Esophagus squamous epithelium (tissue), 5 donors: ENCODE measurements at places on chromosomes 1 and 21.

GRCh38 chr1:85137660-85138059 is 63.2 kb downstream of the SYDE2 start:
- DNase-seq = no peak

- DNase-seq = no peak
Observed at GRCh38 chr21:15669247-15669646, 60.5 kb upstream of the USP25 start.

DNA sequence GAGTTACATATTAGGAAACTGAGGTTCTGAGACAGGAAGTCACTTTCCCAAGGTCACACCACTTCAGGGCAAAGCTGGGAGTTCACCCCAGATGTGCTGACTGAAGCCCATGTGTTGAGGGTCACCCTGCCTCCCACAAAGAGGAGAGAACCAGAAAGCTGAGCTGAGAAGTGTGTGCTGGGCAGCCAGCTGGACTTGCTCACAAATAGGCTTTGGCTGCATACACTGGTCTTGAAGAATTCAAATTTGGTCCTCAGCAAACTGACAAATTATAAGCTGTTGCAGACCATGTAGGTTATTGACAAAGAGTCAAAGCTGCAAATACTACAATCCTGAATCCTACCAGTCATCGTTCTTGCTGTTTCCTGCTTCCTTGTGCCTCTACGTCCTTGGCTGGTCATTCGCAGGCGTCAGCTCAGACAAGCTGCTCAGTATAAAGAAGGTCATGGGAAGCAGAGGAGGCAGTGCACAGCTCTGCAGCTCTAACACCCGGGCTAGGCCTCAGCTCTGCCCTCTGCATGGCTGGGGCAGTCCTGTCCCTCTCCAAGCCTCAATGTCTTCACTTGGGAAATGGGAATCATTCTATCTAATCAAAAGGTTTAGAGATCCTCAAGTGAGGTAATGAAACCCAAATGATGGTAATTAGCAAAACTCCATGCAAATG is 40.0 kb downstream of the CDCP2 start:
- no peak for DNase-seq

DNA sequence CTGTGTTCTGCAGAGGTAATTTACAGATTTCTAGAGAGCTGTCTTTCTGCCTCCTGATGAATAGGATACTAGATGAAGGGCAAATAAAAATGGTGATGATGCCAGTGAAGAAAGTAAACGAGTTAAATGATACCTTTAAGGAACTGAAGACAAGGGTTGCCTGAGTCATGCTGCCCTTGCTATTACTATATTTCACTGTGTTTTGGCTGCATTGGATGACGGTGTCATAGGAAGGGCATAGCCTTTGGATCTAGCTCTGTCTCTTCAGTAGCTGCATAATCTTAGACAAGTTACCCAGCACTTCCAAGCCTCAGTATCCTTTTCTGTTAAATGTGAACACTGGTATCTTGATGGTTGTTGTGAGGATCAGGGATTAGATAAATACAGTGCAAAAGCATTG is 131.5 kb upstream of the FGGY start:
- DNase-seq = no peak

DNA sequence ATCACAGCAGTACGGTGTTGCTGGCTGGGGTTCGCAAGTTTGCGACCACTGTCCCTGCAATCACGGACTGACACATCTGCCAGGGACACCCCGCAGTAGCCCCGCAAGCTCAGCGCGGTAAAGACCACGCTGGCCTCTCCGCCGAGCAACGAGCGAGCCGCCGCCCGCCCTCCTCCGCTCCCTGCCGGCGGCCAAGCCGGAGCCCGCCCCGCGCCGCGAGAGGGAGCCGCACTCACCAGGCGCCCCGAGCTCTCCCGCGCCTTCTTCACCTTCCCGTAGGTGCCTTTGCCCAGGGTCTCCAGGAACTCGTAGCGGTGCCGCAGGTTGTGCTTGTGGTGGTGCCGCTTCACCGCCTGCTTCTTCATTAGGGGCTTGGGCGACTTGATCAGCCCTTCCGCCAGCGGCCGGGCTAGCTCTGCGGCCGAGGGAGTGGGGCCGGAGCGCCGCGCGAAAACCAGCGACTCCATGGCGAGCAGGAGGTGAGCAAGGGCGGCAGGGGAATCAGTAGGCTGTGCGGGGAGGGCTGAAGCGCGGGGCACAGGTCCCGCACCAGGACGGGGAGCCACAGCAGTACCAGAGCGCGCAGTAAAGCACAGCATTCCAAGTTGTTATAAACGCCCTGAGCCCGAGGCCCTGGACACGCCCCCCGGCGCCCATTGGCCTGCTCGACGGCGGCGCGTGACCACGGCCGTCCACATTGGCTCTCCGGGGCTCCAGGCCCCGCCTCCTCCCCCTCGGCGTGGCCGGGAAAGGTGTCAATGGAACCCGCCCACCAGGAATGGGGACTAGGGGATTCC is at the start of gene NUAK2:
TSS of gene NUAK2 (minus strand) at position 584 of the 797 bp plus-strand sequence. CDS start at position 467, 117 bp downstream.
- DNase-seq = peak; percentile 51

GRCh38 chr21:25054689-25055088 is 552.6 kb downstream of the MRPL39 start:
- DNase-seq = no peak

GRCh38 chr1:116432655-116433265 is 59.7 kb downstream of the ATP1A1 start:
- no peak for DNase-seq

DNA sequence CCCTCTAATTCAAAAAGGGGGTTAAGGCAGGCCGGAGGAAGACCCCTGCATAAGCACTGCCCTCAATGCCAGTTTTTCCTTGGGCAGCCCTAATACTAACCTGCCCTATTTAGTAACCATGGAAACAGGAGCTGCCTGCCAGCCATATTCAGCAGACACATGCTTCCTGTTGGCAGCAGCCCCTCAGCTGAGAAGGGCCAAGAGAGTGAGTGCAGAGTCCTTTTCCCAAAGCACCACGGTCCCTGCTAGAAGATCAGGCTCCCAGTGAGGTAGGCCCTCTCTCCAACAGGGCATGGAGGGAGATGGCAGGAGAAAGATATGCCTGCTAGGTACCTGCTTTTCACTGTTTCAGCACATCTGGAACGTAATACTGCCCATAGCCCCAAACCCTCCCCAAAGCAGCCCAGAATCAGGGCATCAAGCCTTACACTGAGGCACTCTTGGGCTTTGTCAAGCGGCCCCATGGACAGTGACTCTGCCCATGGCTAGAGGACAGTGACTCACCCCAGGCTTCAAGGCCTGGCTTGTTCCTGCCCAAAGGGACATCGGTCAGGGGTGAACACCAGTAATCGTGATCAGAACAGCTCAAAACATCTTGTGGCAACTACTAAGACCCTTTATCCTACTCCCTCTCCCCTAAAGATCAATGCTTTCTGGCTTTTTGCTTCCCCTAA is 64.5 kb downstream of the BCAR3 start:
- DNase-seq = no peak

GRCh38 chr1:53572815-53573173 is 113.6 kb downstream of the DMRTB1 start:
- no peak for DNase-seq

DNA sequence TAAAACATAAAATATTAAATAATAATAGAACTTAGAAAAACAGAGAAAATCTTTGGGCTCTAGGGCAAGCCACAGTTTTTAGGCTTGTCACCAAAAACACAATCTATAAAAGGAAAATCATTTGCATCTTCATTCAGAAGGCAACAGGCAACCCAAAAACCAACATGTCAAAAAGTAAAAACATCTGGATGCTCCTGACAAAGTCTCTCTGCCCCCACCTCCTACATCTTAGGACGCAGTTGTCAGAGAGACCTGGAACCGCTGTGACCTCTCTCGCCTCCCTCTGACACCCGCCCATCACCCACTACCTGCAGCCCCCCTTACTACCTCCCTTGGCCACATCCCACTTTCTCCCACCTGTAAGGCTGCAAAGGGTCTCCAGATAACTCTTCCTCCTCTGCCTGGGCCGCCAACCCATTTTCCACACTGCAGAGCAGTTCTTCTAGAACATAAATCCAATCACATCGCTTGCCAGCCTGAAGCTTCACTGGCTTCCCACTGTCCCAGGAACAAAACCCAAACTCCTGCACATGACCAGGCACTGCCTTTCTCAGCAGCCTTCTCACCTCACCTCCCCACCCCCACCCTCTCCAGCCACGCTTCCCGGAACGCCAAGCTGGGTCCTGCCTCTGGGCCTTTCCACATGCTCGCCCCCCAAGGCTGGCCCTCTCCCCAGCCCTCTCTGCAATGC is 14.7 kb downstream of the PRDM15 start:
- DNase-seq = no peak

- DNase-seq = no peak
Observed at GRCh38 chr21:44921928-44922327, 1.2 kb upstream of the ITGB2 start.

GRCh38 chr1:2130156-2130555 is 64.4 kb downstream of the FAAP20 start:
- DNase-seq = no peak
